ENCODE measurements at places on chromosomes 3 and 15. TPM values are rescaled to one million over a fixed set of nuclear protein-coding genes. Genes with fewer than 3 reads are reported as not detected.

Gene WWTR1
- total RNA-seq: 1.1 TPM

Gene THOC7
- total RNA-seq: 90.5 TPM

Gene SH3BP5
- total RNA-seq: 103 TPM

Gene XCR1
- 0.05 TPM for total RNA-seq

Gene OXTR
- total RNA-seq: 1.0 TPM

Gene PRRT3
- total RNA-seq: 13.4 TPM

Gene TM4SF18
- not detected for total RNA-seq

Gene ADAMTSL3
- not detected for total RNA-seq
